ENCODE measurements at places on chromosomes 3 and 15.

GRCh38 chr3:30597131-30597768 is 9.2 kb upstream of the TGFBR2 start:
- DNase-seq: no peak

- DNase-seq: no peak
These were observed 139.5 kb downstream of the TJP1 start for GRCh38 chr15:29682781-29683180.

GRCh38 chr3:19967208-19967607 is 20.3 kb downstream of the RAB5A start:
- DNase-seq: no peak

DNA sequence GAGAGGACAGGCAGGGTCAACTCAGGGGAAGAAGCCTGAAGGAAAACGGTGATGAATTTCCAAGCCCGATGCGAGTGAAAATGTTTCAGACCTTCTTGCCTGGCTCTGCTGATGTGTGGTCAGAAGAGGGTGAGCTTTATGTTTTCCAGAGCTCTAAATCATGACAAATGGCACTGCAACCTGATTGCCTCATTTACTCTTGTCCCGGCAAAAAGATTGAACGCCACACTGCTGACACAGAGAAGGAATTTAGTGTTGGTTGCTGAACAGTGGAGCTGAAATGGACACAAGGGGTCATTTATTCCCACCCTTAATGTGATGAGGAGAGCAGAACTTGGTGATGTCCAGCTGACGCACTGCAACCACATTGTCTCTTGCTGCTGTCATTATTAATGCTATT is 36.1 kb upstream of the GABRG3 start:
- DNase-seq: no peak

DNA sequence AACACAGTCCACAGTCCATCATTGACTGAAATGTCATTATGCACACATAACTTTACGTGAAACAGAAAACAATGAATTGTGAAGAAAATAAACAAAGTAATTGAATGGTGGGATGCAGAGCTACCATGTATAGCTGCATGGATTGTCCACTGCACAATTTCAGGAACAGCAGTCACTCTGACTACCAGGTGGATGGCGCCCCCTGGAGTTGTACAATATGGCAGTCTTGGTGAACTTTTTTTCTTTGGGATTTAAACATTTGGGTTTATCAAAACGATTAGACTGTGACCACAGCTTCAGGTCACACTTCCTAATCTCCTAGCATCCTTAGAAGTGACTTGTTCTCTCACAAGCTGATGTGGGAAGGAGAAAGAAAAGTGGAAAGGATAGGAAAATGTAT is 48.9 kb upstream of the TCF12 start:
- no peak for DNase-seq

DNA sequence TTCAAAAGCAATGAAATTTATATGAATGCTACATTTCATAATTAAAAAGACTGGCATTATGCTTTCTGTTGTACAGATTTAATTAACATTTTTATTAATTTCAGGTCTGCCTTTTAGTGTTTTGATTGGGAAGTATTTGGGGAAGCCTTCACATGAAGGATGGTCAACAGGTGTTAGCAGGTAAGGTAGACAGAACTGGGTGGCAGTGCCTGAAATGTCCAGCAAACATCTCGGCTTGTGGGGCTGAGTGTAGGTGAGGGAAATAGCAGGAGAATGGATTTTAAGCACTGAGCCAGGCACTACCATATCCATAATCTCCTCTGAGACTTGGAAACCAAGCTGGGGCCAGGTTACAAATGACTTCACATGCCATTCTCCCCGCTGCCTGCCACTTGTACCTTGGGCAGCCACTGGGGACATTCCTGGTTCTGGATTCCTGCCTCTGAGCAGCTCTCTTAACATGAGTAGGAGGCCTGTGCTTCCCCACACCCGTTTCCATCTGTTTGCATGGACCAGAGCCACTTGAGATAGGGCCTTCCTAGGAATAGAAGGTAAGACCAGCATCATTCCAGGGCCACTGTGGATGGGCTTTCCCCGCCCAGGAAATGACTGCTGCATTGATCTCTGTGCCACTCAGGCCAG is 125.9 kb upstream of the HES1 start:
- DNase-seq: no peak

Measured in activated CD4-positive, alpha-beta T cell treated with anti-CD3 and anti-CD28 coated beads for 4 hours (primary cell).